Nucleus accumbens (tissue), 56 donors: ENCODE measurements at places on chromosomes 1 and 21.

DNA sequence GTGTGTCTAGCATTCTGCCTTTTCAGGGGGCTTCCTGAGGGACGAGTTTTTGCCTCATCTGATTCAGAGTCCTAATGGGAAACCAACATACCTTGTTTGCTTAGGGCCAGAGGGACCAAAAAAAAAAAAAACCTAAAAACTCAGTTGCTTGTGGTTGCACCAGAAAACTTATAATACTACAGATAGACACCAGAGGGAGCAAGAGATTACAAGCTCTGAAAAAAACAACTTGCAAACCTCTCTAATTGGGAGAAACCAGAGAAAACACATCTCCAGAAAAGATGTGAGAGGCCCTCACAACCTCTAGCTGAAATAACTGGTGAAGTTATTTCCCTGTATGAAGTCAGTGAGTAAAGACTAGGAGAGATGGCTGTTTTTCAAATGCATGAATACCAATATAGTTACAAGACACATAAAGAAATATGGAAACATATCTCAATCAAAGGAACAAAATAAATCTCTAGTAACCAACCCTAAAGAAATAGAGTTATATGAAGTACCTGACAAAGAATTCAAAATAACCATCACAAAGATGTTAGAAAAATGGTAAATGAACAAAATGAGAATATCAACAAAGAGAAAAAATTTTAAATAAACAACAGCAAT is 233.7 kb upstream of the NFIA start:
- no peak for DNase-seq

GRCh38 chr1:245835386-245835785 is 671.7 kb downstream of the SMYD3 start:
- no peak for DNase-seq

DNA sequence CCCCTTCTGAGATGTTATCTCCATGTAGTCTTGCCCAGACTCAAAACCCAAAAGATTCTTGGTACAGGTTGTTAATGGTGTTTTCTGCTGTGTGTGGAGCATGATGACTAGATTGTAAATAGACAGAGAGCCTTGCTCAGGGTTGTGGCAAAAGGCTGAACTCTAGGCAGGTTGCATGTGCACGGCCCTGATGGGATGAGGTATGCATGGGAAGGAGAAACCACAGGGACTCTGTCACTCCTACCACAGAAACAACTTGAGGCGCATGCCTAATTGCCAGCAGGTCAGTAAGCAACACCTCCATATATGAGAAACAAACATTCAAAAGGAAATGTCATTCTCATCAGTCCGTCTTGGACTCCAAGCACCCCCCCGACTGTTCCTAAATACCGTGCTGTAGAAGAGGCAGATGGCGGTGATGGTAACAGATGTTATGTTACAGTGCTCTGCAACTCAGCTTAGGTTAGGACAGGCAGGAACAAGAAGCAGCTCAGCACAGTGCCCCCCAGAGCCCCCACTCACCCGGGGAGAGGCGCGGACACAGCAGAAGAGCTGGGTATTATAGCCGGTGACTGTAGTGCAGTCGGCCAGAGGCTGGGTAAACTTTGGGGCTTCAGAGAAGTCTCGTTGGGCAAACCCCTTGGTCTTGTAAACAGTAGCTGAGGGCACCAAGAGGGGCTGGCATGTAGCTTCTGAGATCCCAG is 10.9 kb downstream of the MYBPHL start:
- DNase-seq: no peak

- DNase-seq: no peak
Observed at GRCh38 chr21:38166173-38166535, 90.6 kb upstream of the KCNJ15 start.

DNA sequence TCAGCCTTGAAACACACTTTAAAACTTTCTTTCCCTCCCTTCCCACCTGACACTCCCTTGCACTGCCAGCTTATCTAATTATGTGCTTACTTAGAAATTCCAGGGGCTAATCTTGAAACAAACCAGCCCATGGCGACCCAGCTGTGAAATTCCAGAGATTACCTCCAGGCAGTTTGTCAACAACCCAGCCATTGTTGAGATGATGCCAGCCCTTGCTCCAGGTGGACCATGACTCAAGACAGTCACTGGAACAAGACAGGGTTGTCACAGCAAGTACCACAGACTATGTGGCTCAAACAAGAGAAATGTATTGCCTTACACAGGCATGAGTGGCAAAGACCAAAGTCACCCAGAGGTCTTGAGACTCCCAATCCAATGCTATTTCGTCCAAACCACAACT is 7.9 kb downstream of the FYB2 start:
- DNase-seq: no peak
